ENCODE measurements at places on chromosomes 12 and 14. TPM values are rescaled to one million over a fixed set of nuclear protein-coding genes. Genes with fewer than 3 reads are reported as not detected.

DNA sequence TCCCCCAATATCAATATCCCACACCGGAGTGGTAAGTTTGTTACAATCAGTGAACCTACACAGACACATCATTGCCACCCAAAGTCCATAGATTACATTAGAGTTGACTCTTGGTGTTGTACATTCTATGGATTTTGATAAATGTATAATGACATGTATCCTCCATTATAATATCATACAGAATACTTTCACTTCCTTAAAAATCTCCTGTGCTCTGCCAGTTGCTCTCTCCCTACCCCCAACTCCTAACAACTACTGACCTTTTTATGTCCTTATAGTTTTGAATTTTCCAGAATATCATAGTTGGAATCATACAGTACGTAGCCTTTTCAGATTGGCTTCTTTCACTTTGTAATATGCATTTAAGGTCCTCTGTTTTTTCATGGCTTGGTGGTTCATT is 48.4 kb downstream of the SLC4A8 start:
- H3K27ac ChIP-seq, result no peak overlapping the region
- H3K4me1 ChIP-seq, result no peaks in the 10 kb centered on the region
- no peaks in the 10 kb centered on the region for H3K36me3 ChIP-seq
- DNase-seq, result no peak

GRCh38 chr12:95608252-95609033 is 57.2 kb upstream of the USP44 start:
- H3K4me3 ChIP-seq, result no peak overlapping the region
- H3K27ac ChIP-seq, result no peak overlapping the region
- H3K4me1 ChIP-seq, result no peaks in the 10 kb centered on the region
- no peak for DNase-seq
- no peaks in the 10 kb centered on the region for H3K27me3 ChIP-seq

GRCh38 chr12:14187002-14187401 is 178.5 kb upstream of the ATF7IP start:
- H3K36me3 ChIP-seq, result no peaks in the 10 kb centered on the region
- H3K27me3 ChIP-seq, result no peaks in the 10 kb centered on the region
- no peaks in the 10 kb centered on the region for H3K4me1 ChIP-seq

The MYRFL gene
- total RNA-seq, result not detected
